ENCODE measurements at places on chromosomes 13 and 19.
A peak's percentile ranks its signal among the peaks of the same experiment; 100 is the strongest.

DNA sequence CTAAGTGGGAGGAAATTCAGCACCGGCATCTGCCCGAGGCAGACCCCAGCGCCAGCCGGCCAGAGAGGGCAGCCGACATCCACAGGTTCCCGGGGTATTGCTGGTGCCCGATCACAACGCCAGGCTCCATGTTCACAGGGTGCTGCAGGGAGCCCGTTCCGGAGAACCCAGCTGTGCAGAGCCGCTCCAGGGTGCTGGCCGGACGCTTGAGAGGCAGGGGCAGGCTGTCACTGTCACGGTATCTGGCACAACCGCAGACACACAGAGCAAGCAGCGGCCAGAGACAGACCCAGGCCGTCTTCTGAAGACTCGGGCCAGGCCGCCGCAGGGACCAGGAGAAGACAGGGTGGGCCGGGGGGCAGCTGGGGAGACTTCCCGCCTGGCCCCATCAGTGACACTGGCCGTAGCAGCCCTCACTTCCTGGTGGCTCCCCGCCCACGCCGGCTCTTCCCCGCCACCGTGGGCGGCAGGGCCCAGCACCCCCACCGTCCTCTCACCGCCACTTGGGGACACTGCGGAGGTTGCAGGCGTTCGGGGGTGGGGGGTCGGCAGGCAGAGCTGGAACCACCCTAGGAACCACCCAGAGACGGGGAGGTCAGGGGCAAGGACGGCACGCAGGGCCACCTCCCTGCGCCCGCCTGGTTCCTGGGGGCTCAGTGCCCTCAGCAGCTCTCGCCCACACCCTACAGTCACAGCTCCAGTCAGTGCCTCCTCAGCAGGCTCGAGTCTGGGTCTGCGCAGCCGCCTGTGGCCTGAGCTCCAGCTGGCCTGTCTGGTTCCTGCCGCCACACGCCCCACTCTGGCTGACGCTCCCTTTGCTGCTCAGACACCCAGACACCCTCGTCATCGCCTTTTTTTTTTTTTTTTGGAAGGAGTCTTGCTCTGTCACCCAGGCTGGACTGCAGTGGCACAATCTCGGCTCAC lies 3.8 kb downstream of the RNF126 start:
- DNase-seq, result no peak

GRCh38 chr19:34847393-34847792 lies 74.4 kb upstream of the ZNF599 start:
- peak; percentile 19 for DNase-seq

DNA sequence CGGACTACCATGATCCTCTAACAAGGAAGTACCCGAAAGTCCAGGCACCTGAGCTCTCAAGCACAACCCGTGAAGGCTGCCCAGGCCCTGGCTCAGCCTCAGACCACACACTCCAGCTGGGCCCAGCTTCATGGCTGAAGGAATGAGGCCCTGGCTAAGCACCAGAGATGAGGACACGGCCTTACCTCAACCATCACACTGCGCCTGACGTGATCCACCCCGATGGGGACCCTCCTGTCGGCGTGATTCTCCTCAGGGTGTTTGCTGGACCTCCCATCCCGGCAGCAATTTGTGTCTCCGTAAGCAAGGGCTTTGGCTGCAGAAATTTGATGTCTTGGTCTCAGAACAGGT lies 56.5 kb downstream of the F2RL3 start:
- DNase-seq, result no peak

DNA sequence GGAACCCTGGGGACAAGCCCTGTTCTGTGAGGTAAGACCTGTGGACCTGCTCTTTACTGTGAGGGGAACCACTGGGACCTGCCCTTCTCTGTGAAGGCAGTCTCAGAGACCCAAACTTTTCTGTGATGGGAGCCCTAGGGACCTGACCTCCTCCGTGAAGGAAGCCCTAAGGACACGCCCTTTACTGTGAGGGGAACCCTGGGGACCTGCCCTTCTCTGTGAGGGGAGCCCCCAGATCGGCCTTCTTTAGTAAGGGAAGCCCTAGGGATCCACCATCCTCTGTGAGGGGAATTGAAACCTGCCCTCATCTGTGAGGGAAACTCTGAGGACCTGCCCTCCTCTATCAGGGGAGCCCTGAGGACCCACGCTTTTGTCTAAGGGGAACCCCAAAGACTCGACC lies 343.5 kb downstream of the UQCRFS1 start:
- no peak for DNase-seq

DNA sequence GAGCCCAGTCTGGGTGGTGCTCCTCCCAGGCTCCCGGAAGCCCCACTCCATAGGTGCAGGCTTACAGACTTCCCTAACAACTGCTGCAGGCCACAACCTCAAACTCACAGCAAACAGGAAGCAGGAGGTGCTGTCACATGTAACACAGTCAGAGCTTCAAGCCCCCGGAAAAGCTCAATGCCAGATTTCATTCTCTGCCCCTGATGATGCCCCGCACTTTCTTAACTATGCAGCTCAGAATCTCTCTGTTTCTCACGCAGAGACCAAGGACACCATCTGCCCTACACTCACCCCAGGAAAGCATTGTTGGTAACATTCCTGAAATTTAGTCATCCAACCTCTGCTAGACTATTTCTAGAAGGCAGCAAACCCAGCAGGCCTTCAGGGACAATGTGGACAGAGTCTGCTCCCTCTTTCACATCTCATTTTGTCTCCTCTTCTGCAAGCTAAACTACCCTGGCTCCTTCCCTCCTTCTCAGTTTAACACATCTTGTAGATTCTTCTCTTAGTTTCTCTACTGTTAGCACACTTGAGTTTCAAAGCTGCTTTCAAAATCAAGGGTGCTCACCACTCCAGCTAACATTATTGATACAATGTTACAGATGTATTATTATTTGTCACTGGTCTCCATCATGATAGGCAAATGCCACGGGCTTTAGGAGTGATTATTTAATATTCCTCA lies 162.5 kb downstream of the KCTD12 start:
- DNase-seq, result peak; percentile 17

DNA sequence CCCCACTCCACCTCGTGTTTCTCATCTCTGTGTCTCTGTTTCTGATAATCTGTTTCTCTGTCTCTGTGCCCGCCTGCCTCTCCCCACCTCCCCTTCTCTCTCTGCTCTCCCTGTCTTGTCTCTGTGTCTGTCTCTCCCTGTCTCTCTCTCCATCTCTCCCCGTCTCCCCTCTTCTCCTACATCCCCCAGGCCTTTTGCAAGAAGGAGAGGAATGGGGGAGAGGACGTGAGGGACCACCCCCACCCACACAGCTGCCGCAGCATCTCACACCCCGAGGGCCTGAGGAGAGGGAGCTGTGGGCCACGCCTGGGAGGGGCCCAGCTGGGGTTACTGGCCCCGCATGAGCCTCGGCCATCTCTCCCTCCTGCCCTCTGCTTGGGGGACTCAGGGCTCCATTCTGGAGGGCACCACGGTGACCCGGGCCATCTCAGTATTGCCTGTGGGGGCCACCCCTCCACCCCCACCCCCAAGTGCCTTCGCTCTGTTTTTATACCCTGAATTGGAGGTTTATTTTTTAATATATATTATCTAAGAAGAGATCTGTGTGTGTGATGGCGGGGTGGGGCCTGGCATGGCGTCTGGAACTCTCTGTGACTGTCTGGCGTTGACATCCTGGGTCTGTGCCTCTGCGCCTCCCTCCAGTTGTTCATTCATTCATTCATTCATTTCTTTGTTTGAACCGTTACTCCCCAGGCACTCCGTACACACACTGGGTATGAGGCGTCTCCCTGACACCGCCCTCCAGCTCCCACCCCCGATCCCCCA lies 21.2 kb downstream of the ERFL start:
- no peak for DNase-seq
